Globus pallidus (tissue), 1 donor: ENCODE measurements at places on chromosomes 2 and 18.

GRCh38 chr2:113894156-113894743 lies 4.4 kb downstream of the ACTR3 start:
- no peak for DNase-seq

- no peak for DNase-seq
Observed at GRCh38 chr18:49922228-49922627, 108.9 kb upstream of the ACAA2 start.

GRCh38 chr2:68769586-68770270 lies 35.1 kb downstream of the ARHGAP25 start:
- no peak for DNase-seq

DNA sequence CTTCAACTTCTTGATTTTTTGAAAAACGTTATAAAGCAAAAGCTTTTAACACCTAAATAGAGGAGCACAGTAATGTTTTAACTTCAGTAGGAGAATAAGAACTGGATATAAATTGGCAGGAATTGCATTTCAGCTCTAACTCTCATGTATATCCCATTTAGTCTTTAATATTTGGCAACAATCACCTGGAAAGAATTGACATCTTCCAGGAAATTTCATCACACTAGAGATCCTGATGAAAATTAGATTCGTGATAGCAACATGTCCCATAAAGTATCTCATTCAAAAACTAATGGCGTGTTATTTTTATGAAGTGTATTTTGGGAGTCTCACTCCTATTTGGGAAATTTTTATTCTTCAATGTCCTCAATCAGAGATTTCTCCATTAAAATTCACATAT lies 131.1 kb upstream of the DNAJC10 start:
- DNase-seq: no peak
